Posterior vena cava (tissue), 2 donors: ENCODE measurements at places on chromosomes 4 and X.

DNA sequence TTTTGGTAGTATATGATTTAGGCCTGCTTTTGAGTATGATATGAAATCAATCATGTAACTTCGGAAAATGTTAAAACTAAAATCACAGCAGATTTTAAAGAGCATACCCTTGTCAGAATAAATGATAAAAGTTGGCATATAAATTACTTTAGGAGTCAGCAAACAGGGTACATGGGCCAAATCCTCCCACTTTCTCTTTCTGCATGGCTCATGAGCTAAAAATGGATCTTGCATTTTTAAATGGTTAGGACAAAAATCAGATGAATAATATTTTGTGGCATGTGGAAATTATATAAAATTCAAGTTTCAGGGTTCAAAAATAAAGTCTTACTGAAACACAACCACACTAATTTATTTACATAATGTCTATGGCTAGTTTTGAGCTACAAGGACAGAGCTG lies 214.9 kb downstream of the GASK1B start:
- no peak for DNase-seq

DNA sequence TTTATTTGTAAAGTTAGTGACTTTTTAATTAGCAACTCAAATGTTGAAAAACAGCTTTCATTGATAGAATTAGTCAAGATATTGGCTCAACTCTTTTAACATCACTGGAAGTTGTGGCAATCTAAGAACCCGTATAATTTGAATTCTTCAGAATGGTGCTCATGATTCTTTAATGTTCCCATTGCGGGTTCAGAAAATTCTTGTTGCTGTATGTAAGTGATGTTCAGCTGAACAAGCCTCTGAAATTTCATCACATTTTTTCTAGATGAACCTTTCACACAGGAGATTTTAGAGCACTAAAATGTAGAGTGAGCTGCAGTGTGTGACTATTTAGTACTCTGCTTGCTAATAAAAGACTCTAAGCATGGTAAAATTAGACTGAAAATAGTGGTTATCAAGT lies 1317.7 kb downstream of the FSTL5 start:
- no peak for DNase-seq

- DNase-seq, result peak; percentile 93
Measured at GRCh38 chr4:40621592-40622512, 7.8 kb downstream of the RBM47 start.

DNA sequence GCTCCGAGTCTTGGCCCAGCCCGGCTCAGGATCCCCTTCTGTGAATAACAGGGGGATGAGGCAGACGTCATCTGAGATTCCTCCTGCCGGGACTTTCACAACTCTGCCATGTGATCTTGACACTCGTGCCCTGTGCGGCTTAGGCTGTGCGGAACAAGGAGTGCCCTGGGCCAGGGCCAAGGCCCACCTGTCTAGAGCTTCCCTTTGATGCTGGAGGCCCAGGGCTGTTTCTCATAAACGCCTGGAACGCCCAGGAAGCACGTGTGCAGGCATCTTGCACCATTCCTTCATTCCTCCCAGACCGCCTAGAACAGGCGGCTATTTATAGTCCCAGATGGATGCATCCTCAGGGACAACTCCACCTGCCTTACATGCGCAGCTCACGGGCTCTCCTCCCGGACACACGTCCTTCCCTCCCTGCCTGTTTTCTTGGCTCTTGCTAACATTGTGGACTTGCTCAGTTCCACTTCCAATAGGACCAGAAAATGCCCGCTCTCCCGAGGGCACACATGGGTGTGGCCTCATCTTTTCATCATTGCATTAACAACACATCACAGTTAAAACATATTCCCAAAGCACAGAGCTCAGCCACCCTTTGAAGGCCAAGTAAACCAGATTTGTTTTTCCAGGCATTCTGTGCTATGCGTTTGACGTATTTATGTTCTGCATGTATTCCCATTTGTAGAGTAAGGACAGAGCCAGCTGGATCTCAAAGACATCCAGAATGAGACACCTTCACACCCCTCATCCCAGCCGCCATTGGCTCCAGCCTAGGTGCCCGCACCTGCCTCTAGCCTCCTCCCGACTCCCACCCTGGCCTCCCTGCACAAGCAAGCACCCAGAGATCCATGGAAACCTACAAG lies 57.2 kb downstream of the ABLIM2 start:
- no peak for DNase-seq

GRCh38 chr4:6290256-6290655 lies 20.6 kb downstream of the WFS1 start:
- DNase-seq, result no peak

DNA sequence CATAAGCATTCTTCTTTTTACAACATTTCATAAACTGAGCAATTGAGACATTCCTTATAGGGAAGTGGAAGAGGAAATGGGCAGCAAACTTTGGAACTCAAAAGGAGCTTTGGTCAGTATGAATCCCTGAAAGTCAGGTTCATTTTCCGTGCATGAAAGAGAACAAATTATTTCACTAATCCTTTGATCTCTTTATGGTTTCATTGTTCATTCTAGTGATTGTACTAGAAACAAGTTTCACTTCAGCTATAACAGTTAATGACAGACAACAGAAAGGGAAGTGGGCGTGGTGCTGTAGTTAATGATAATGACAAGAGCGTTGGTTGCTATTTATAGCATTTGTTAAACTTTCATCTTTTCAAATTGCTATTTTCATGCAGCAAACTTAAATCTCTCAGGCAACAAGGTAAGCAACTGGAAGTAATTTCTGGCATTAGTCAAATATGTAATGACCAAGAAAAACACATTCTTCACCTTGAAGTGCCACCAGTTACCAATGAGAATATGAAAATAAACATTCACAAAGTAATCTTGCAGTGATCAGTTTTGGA lies 98.4 kb downstream of the AREG start:
- no peak for DNase-seq

- DNase-seq, result no peak
Measured at GRCh38 chrX:53244610-53245009, 19.6 kb upstream of the KDM5C start.

- no peak for DNase-seq
Measured at GRCh38 chr4:57865264-57865663, 755.1 kb upstream of the IGFBP7 start.

GRCh38 chrX:119625843-119626242 lies 19.6 kb upstream of the NKRF start:
- DNase-seq, result no peak

DNA sequence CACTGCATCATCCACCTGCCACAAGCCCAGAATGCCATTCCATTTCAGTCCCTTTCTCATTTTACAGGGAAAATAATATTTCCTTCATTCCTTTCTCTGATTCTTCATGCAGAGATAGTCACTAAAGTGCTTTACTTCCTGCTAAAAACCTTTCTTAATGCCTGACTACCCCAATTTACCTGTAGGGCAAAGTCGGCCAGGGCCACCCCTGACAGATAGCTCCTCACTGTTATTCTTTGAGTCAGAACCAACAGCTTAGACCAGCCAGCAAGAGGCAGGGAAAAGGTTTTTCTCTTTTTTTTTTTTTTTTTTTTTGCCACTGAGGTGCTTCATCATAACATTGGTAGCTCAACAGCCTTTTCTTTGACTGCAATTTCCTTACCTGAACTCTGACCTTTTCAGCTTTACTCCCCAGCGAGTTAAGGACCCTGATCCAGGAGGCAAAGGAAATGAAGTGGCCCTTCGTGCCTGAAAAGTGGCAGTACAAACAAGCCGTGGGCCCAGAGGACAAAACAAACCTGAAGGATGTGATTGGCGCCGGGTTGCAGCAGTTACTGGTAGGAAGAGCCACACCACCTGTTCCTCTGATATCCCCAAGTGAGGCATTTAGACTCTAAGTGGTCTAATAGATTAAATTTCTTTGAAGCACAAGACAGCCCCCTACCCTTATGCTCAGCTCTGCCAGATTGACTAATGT lies 85.0 kb downstream of the ALPK1 start:
- DNase-seq, result no peak

- DNase-seq, result no peak
Measured at GRCh38 chr4:3397128-3397527, 44.6 kb upstream of the HGFAC start.

DNA sequence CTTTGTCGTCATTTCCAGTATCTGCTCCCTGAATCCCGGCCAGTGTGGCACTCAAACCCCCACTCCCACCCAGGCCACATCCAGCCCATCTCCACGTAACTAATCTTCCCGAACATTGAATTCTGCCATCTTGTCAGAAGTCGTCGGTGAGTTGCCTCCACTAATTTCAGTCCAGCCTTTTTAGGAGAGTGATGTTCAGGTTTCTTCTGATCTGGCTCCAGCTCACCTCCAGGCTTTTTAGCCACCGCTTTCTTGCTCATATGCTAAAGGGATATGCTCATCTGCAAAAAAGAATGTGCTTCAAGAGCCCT lies 1.3 kb downstream of the TMEM165 start:
- DNase-seq, result no peak

- DNase-seq, result peak; percentile 95
Measured at GRCh38 chrX:68827848-68828624, 785 bp upstream of the EFNB1 start.

DNA sequence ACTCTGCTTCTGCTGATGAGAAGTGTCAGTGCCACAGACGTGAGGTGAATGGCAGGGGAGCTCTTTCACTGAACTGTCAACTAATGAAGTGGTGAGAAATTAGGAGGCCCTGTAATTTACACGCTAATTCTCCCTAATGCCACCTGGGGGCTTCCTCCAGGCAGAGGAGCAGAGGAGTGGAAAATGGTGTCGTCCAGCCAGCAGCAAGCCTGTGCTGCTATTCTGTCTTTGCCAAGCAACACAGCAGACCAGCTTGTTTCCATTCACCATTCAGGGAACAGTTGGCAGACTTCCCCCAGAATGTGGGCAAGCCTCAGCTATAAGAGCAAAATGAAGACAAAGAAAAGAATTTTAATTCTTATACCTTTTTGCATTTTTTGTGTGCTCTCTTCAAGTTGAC lies 245.2 kb upstream of the TET2 start:
- no peak for DNase-seq

DNA sequence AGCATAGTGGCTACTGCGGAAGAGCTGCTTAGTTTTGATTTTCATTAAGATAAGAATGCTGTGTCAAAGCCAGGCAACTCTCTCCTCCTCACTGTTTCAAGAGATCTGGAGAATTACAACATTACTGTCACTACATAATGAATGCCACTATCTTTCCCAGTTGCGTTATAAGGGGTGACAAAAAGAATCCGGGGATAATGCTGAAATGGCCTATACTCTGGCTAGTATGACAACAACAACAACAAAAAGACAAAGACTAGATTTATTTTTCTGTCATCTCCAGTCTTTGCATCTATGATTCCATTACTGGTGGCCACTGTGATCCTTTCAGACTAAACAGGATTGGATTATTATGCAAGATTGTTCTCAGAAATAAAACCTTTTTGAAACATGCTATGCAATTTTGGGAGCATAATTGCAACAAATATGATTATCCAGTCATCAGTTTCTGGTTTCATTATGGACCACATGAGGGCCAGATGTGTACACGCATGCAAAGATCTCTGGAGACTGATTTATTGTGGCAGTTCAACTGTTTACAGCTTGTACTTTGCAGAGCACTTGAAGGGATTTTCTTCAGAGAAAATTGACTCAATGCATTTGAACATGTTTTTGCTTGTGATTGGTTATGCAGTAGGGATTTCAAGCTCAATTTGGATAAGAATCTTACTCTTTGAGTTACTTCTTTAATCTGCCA lies 31.1 kb upstream of the SPANXB1 start:
- DNase-seq, result no peak

DNA sequence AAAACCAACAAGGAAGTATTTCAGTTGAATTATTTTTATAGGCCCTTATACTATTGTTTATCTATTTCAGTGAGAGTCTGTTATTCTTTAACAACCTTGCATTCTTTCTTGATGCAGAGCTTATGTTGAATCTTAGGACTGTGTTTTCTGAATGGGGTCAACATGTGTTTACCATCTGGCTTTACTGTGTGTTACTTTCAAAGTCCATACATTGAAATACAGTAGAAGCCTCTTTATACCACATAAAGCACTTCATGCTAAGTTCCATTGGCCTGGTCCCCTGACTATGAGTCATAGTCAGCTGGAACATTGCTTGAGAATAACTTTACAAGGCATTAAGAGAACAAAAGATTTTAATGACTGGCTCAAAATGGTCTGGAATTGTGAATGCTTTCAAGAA lies 152.6 kb downstream of the GASK1B start:
- no peak for DNase-seq

DNA sequence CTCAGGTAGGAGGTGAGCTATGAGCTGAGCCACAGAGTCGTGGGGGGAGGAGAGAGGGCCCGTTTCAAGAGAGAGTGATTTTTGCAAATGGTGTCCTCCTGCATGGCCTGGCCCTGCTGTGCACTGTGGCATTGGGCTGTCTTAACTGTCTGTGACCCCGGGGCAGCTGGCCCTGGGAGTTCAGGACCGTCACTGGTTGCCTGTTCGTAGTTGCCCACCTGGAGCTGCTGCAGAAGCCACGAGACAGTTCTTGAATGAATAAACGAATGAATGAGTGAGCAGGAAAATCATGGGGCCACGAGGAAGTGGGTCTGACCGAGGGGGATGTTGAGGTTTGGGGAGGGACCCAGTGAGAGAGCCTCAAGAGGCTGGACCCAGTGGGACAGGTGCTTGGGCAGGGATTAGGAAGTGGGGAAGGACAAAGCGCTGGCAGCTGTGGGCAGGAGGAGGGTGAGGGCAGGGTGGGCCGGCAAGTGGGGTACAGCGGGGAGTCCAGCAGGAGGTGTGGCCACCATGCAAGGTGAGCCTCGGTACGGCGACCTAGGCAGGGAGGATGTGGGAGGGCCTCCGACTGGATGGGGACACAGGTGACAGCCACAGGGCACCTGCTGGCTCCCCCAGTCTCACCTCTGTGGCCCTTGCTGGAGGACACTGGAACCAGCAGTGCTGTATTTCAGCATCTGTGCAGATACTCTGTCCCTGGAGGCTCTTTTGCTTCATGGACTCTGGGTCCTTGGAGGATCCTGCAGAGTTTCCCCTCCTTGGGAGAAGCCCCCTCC lies 10.2 kb downstream of the RGS12 start:
- DNase-seq, result no peak

- DNase-seq, result no peak
Measured at GRCh38 chrX:21047034-21047455, 327.2 kb upstream of the CNKSR2 start.

GRCh38 chrX:153400146-153401132 lies 711 bp downstream of the PNMA6E start:
- DNase-seq, result peak; percentile 83

DNA sequence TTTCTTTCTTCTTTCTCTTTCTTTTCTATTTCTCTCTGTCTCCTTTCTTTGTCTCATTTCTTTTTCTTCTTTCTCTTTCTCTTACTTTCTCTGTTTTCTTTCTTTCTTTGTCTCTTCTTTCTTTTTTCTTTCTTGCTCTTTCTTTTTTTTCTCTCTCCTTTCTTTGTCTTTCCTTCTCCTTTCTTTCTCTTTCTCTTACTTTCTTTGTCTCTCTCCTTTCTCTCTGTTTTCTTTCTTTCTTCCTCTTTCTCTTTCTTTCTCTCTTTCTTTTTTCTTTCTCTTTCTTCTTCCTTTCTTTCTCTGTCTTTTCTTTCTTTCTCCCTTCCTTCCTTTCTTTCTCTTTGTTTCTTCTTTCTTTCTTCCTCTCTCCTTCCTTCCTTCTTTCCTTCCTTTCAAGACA lies 184.8 kb downstream of the CRLF2 start:
- no peak for DNase-seq
